LHCN-M2 (cell line): ENCODE measurements at places on chromosomes 2 and 18.
A peak's percentile ranks its signal among the peaks of the same experiment; 100 is the strongest.

- DNase-seq = no peak
Observed at GRCh38 chr2:214107726-214108125, 303.1 kb upstream of the VWC2L start.

DNA sequence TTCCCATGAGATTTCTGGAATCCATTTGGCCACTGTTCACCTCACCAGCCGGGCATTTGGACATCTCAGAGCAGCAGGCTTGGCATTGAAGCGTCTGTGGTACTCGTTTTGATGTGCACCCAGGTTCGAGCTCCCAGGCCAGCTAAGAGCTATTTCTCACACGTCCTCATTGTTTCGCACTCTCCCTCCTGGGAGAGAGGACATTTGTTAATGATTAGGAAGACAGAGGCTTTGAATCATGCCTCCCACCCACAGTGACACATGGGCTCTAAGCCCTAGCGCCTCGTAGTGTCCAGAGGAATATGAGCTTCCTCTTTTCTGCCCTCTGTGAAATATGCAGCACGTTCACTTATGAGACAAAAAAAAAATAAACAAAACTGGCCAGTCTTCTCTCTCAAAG is 361.8 kb downstream of the RND3 start:
- DNase-seq = peak; percentile 72

- DNase-seq = no peak
Observed at GRCh38 chr18:10242936-10243680, 211.3 kb upstream of the APCDD1 start.

GRCh38 chr2:161373942-161374341 is 42.2 kb upstream of the TBR1 start:
- peak; percentile 31 for DNase-seq

DNA sequence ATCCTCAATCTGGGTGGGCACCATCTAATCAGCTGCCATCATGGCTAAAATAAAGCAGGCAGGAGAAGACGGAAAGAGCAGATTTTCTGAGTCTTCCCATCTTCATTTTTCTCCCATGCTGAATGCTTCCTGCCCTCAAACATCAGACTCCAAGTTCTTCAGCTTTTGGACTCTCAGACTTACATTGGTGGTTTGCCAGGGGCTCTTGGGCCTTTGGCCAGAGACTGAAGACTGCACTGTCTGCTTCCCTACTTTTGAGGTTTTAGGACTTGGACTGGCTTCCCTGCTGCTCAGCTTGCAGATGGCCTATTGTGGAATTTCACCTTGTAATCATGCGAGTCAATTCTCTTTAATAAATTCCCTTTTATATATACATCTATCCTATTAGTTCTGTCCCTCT is 36.6 kb downstream of the DIPK1C start:
- DNase-seq = no peak

GRCh38 chr2:30425326-30425725 is 21.7 kb upstream of the LCLAT1 start:
- DNase-seq = peak; percentile 57

- DNase-seq = no peak
Observed at GRCh38 chr2:136055929-136056688, 61.8 kb downstream of the CXCR4 start.

DNA sequence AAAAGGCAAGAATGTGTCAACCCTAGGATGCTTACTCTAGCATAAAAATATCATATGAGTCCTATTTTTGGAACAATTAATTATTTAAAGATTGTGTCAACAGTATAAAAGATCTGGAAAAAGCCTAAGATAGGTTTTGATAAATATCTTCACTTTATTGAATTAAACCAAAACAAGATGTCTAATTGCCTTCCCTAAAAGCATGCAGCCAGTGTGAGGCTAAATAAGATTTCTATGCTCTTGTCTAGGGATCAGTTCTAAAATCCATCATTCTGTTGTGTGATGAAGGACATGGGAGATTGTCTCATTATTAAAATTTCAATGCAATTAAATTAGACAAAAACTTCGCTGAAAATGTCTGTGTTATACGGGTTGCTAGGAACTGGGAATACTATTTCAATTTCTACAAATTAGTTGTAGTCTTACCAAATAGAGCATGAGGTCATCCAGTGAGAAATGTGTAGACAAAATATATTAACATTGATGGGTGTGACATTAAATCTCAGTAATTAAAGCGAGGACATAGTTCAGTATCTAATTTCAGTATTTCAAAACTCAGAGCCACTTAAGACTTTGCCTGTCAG is 535.6 kb upstream of the FSIP2 start:
- no peak for DNase-seq

DNA sequence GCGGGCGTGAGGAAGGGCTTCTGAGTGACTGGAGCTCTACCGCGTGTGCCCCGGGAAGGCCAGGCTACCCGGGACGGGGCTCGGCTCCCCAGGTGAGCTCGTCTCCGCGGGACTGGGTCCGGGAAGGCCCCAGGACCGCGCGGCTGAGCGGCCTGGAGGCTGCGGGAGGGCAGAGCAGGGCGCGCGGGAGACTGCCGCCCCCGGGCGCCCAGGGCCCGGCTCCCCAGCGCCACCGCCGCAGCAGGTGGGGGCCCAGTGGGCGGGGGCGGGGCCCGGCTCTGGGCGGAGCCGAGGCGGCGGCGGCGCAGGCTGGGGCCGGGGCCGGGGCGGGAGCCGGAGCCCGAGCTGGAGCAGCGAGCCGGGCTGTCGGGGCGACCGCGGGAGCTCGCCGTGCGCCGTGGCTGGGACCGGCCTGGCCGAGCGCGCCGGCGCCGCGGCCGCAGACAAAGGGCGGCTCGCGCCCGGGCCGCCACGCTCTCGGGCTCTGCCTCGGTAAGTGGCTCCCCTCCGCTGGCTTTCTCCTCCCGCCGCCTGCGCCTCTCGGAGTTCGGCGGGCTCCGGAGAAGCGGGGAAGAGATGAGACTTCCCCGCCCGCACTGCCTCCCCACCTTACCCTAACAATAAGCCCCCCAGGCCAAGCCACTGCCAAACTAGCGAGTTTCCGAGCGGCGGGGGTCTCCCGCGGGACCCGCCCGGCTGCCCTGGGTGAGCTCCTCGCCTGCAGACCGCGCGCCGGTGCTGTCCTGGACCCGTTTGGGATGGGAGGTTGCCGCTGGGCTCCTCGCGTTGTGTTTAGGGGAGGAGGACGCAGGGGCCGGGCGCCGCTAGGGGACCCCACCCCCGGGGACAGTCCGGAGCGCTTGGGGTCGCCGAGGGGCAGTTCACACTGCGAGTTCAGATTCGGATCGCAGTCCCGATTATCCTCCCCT is at the start of gene MAPK4:
Gene MAPK4 (plus strand): TSS at position 336 of the 929 bp plus-strand sequence. CDS start 103,872 bp downstream, outside the sequence.
- no peak for DNase-seq

GRCh38 chr2:181095486-181095885 is 115.1 kb downstream of the UBE2E3 start:
- no peak for DNase-seq

GRCh38 chr2:119119999-119120756 is 38.4 kb downstream of the C1QL2 start:
- DNase-seq = peak; percentile 9

DNA sequence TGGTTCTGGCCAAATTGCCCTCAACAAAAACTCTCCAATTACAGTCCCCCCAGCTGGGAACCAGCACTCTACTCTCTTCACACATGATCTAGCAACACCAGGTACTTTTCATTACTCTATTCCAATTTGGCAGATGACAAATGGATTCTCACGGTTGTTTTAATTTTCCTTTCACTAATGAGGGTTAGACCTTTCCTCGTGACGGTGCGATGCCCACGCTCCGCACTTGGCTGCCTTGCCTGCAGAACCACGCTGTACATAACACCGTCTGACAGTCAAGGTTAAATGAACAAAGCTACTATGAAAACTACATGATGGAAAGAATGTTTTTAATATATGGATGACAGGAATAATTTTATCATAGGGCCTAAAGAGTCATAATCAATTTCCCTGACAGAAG is 141.5 kb downstream of the FBXO15 start:
- no peak for DNase-seq

- DNase-seq = no peak
Observed at GRCh38 chr2:46939626-46940359, 24.2 kb upstream of the MCFD2 start.

GRCh38 chr18:43108882-43109281 is 6.6 kb downstream of the RIT2 start:
- no peak for DNase-seq

DNA sequence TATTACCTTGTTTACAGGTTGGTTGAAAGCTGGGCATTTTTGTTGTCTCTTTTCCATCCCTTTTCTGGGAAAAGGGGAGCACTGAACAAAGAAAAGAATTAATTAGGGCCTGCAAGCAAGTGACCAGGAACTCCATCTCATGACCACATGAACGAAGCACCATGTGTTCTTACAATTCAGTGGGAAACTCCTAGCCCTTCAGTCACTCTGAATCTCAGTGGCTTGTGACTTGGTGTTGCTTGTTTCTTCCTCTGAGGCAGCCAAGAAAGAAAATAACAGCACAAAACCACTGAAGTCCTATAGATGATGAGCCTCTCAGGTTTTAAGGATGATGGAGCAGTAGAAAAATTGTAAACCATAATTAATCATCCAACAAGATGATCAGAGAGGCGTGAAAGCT is 129.1 kb upstream of the CAB39 start:
- DNase-seq = no peak

- DNase-seq = no peak
Observed at GRCh38 chr18:22167091-22167470, 2.3 kb upstream of the GATA6 start.

- no peak for DNase-seq
Observed at GRCh38 chr2:102269200-102269524, 42.2 kb upstream of the IL1RL1 start.

DNA sequence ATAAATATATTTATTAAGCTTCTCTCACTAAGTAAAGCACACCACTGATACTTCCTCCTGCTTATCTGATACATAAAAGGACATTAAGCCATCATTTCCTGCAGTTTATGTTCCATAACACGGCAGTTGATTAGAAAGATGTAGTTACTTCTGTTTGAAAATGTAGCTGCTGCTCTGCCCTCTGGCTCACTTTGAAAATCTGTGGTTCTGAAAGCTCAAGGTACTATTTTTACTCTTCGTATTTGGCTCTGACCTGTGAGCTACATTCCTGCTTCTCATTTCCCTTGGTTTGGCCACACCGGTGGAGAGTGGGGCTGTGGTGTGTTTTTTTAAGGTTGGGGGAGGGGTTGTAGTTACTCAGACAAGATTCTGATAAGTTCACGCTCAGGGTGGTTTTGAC is 12.8 kb upstream of the TTN start:
- no peak for DNase-seq

GRCh38 chr2:122340246-122340645 is 584.8 kb downstream of the TSN start:
- DNase-seq = no peak

- DNase-seq = no peak
Observed at GRCh38 chr2:62089658-62090057, 106.3 kb upstream of the B3GNT2 start.

DNA sequence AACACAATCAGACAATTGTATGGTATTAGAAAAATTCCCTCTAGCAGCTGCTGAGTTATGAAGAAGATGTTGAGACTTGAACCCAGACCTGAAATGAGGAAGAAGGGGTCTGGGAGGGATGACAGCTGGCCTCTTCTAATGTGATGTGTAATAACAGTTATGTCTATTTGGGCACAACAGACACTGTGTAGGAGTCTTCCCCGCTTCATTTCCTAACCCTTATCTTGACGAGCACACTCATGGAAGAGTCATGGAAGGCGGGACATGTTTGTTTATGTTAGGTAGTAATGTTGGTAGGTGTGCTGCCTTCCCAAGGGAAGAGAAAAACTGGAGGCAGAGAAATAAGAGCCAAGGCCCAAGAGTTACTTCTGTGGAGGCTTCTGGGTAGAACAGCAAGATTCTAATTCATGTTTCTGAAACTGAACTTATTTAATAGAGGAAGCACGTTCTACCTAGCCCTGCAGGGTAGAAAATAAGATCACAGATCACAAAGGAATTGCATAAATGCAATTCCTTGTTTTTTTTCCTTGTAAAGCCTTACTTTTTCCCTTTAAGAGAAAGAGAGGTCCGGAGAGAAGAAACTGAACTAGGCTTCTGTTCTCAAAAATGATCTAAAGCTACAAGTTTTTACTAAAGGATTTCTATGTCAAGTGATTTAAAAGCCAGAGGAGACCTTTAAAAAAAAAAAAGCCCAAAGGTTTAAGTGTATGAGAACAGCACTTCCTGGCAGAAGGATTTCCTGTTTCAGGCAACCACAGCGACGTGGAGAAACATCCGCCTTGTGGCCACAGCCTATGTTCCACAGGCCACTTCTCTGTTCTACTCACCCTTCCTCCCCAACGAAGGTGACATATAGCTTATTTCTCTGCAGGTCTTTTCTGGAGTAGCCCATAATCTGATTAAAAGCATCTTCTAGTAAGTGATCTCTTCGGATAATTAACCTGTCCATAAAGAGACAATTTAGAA is 68.5 kb upstream of the STK17B start:
- peak; percentile 93 for DNase-seq

GRCh38 chr2:157441072-157441454 is 2.8 kb downstream of the CYTIP start:
- peak; percentile 70 for DNase-seq

GRCh38 chr2:72103161-72103560 is 44.5 kb downstream of the CYP26B1 start:
- no peak for DNase-seq

DNA sequence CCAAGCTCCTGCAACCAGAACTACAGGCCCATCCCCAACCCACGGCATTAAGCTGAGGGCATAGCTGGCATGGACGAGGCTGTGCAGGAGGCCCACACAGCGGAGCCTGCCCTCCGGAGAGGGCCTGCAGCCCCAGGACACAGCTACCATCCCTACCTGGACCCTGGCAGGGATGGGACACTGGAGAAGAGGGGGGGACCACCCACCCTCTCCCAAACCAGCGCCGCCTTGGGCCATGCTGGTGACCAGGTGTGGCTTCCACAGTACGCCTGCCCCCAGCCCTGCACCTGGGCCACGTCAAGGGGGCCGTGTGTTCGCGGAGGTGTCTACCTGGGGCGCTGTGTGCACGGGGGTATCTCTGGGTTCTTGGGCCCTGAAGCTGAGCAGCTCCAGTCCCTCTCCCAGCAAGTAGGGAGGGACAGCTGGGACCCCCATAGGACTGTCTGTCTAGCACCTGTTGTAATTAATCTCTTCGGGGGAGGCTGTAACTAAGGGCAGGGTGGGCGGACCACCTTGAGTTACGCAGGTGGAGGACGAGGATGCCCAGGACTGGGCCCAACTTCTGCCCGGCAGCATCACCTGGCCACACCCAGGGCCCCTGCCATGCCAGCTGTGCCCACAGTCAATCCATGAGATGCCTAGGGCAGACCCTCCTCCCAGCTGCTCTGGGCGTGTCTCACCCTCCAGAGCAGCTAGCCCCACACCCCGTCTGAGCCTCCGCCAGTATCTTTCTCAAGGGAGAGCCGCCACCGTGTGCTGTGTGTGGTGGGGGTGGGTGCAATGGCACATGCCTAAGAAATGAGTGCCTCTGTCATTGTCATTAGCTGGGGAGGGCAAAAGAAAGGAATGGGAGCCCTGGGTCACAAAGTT is 18.3 kb downstream of the HS6ST1 start:
- DNase-seq = no peak
